ENCODE measurements at places on chromosomes 16 and 17.

DNA sequence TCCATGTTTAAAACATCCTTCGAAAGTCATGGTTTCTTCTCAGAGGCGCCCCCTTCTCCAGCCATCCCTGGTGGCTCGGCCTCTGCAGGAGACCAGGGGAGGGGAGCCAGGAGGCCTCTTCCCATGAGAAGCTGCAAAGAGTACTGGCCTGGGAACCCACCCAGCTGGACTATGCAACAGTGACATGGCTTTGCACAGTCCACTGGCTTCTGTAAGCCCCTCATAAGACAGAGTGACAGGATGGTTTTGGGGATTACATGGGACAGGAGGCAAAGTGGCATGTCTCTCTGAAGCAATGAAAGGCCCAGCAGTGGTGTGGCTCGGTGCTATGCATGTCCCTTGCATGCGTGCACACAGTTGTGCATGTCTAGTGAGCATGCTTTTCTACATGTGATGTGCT, 99.5 kb downstream of the C16orf78 start:
- no peak for DNase-seq

DNA sequence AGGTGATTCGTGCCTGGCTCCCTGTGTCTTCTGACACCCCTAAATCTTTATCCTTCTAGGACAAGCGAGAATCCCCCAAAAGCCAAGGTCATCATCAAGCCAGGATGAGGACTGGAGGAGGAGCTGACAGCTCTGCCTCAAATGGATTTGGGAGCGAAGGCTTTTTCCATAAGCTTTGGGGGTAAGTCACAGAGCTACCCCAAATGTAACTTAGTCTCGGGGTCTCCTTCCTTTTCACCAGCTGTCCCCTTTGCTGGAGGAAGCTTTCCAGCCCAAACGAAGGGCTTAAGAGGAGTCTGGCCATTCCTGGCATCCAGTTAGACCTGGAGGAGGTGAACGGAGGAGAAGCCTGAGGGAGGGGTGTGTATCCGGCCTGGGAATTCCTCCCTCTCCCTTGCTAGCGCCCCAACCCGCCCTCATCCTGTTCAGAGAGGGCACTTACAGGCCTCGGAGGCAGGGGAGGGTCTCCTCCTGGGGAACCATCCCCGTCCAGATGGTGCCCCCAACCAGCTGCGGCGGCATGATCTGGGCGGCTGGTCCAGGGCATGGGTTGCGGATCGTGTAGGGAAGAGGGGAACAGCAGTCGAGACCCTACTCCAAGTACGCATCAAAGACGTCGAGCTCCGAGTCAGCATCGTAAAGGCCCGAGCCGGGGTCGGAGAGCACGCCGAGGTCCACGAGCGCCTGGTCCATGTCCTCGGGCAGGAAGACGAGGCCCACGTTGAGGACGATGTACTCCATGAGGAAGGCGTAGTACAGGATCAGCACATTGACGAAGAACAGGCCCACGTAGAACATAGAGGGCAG, 938 bp downstream of the DEXI start:
- no peak for DNase-seq

DNA sequence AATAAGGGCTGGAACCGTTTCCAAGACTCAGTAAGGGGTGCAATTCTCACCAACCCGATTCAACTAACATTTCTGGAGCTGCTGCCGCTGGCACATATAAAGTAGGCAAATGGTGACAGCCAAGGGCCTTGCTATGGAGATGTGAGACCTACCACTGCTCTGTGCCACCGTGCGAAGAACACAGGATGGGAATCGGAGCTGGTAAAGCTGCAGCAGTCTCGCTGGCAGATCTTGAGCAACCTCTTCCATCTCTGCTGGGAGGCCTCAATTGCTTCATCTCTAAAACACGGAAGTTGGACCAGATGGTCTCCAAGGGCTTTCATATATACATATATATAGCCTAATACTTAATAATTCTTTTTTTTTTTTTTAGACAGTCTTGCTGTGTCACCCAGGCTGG, 128.9 kb upstream of the RCVRN start:
- DNase-seq = no peak

DNA sequence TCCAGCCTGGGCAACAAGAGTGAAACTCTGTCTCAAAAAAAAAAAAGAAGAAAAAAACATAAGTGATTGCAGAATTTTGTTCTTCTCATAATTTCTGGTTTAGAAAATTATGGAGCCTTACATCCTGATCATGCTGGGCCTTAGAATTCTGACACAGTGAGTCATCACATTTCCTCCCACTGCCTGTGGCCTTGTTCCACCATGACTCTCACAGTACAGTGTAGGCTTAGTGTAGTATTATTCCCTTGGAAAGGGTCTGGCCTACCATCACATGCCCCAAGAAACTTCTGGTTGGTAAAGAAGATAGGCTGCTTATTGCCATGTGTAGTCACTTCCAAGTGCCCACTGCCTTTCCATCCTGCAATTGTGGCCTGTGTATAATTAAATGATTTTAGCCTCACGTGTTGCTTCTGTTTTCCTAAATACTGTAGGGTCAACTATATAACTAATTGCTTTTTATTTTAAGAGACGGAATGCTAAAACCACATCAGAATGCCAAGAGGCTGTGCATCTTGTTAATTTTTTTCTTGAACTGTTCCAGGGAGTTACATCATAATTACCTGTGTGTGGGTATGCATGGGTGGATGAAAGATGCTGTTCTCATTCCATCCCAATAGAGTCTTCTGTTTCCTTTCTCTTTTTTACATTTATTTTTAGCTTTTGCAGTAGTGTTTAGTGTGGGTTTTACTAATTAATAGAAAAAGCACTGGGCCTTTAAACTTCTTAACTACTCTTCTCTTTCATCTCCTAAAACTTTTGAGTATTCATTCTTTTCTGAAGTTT, 25.9 kb downstream of the OGFOD1 start:
- DNase-seq = no peak

- DNase-seq = no peak
Measured at GRCh38 chr16:29899516-29900101, at the start of gene SEZ6L2. TSS of gene SEZ6L2 (minus strand) at chr16:29899550. CDS start at chr16:29899019, 531 bp downstream.

DNA sequence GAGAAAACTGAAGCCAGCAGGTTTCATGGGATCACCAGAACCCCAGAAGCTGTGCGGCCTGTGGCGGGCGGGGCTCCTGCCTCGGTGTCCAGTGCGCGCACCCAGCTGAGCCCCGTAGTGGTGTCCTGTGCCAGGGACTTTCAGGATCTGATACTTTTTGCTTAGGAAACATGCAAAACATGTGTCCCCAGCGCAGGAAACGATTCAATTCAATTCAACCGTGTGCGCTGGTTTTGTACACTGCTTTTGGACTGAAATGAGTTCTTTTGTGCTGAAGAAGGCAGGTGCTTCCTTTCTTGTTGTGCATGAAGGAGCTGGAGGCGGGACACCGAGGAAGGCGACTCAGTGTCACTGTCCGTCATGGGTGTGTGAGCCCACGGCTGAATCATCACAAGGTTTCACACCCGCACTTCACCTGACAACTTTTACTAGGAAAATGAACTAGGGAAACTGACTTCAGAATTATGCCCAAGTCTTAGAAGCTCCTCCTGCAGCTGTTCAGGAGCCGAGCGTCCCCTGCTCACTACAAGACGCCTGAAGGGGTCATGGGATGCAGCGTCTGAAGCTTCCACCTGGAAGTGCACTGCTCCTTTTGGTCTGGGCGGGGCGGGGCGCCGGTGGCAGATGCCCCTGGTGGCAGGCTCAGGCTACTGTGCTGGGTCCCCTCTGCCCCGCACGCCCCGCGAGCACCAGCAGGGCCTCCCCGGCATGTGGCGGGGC, 31.4 kb upstream of the ZNF750 start:
- DNase-seq = no peak
